ENCODE measurements at places on chromosomes 5 and 9.

DNA sequence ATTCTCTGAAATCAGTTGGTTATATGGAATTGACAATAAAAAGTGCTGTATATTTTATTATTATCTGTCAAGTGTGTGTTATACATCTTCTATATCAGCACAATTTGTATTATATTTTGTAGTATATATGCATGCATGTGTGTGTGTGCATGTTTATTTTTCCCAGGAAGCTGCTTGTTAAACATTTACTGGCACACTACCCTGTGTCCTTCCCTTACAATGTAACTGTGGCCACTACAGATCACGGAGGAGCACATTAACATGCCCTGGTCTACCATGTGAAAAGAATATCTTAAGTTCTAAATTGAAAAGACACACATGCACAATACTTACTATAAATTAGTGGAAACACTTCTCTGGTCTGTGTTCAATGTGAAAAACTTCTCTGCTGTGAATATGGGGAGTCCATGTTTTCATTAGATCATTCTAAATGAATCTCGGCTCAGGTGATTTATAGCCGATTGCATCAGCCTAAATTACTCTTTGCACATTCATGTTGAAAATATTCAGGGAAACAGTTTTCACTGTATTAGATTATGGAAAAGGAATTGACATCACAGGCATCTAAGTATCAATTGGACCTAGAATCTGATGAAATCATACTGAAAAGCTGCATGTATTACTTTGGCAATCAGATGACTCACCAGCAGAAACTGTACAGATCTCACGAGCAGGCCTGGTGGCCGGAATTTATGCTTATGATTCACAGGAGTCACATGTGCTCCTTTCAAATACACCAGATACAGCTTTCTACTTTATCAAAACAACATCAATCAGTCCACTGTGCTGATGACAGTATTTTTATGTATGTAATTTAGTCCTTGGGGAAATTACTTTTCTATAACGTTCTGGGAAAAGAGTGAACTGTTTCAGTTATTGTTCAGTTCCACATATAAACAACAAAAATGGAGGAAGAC is 39.4 kb downstream of the LURAP1L start:
- DNase-seq = no peak

DNA sequence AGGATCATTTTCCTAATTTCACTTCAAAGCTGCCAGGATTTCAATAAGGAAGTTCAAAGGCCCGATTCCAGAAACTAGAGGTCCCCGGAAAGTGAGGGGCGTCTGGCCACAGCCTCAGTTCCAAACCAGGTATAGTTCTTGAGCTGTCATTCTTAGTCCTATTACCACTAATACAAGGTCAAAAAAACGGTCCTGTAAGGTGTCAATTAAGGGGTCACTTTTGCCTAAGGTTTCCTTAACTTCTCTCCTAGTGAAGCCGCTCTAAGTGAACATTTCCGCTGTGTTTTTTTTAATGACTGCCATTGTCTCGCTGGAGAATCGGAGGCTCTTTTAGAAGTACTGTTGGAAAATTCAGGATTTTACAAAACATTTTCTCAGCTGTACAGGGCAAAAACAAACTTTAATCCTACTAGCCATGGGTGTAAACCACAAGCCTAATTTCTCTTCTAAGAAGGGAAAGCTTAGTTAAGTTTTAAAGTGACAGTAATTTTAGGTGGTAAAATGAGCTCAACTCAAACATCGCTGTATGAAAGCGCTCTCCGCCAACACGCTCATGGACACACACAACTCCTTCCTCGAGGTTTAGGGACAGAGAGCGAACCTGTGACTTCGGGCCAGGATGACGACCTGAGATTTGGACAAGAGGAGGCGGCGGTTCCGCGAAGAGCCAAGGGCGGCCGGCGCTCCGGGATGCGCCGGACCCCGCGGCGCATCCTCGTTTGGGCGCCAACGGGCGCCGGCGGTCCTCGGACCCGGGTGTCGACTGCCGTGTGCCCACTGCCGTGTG is 76.7 kb upstream of the IFNE start:
- DNase-seq = peak; percentile 18

GRCh38 chr5:38883842-38884241 is 38.0 kb downstream of the OSMR start:
- DNase-seq = no peak

GRCh38 chr5:132235340-132235739 is 7.7 kb upstream of the P4HA2 start:
- no peak for DNase-seq

DNA sequence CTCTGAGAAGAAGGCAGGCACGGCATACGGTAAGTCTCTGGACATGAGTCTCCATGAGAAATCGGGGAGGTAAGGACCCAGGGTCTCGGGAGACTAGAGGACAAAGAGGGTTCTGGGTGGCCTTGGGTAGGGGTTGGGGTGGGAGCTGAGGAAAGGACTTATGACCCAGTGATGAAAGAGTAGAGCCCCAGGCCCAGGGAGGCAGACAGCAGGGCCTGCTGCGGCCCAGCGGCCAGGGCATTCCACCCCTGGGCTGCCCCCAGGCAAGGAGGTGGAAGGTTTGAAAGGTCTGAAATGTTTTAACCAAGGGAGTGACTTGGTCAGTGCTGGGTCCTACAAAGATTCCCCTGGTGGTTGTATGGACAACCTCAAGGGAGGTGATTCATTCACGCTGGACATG is 89.1 kb downstream of the CRB2 start:
- no peak for DNase-seq

DNA sequence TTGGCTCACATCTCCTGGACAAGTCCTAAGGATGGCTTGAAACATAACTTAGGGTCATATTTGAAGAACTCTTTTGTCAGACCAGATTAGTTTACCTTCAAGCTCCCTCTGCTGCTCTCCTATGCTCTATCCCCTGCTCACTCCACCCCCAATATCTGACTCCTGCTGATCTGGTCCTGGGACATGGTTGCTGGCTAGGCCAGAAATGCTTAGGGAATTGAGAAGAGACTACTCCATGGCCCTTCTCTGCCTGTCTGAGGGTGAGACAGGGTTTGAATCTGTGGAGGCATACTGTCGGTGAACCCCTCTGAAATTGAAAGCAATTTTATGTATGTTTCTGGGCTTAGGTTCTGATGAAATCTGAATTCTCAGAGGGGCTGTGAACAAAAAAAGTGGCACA is 3.3 kb downstream of the OTULIN start:
- no peak for DNase-seq

DNA sequence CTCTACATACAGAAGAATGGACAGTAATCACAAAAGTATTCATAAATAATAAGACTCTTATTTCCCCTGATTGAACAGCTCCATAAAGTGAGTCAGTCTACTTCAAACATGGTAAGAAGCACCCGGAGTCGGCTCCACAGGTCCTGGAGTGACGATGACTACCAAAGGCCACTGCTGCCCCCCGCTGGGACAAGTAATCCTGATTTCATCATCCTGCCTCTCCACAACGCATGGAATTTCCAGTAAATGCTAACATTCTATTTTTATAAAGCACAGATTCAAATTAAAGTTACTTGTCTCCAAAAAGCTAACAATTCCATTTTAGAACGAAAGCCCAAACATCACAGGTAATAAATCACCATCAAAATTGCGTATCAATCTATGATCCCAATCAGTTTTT is 16.2 kb downstream of the ATPSCKMT start:
- no peak for DNase-seq

GRCh38 chr5:96114736-96115135 is 153.1 kb upstream of the ELL2 start:
- no peak for DNase-seq

- no peak for DNase-seq
Measured at GRCh38 chr9:74036549-74037231, 460.4 kb upstream of the RORB start.

- no peak for DNase-seq
Measured at GRCh38 chr9:121261755-121262154, 6.2 kb upstream of the GSN start.

DNA sequence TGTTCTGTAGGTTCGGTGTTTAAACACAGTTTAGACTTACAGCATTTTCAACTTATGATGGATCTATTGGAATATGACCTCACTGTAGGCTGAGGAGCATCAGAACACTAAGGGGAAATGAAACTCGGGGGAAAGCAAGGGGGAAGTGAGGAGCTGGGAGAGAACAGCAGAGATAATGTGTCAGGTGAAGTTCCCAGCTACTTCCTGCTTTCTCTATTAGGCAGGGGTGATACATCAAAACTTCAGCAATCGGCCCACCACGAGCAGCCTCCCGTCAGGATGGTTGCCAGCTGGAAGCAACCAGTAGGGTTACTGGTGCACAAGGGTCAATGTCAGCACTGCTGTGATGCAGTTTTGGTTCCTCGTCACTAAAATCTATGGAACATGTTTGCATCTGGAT is 34.3 kb downstream of the FAT2 start:
- no peak for DNase-seq

- no peak for DNase-seq
Measured at GRCh38 chr9:102514541-102514940, 480.6 kb upstream of the CYLC2 start.

GRCh38 chr9:297104-297972 is 82.7 kb downstream of the DOCK8 start:
- DNase-seq = no peak

GRCh38 chr9:34242830-34243229 is 64.0 kb downstream of the UBAP1 start:
- DNase-seq = no peak

- no peak for DNase-seq
Measured at GRCh38 chr5:138606378-138607064, 31.3 kb upstream of the HSPA9 start.

DNA sequence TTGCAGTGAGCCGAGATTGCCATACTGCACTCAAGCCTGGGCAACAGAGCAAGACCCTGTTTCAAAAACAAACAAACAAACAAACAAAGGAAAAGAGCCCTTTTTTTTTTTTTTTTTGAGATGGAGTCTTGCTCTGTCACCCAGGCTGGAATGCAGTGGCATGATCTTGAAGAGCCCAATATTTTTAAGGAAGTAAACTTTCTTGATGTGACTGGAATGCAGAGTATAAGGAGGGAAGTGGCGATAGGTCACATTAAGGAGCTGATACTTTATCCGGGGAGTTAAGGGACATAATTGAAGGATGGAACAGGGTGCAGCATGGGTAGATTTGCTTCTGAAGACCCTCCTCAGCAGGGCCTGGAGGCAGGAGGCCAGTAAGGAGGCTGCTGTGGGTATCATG is 13.0 kb downstream of the NAIF1 start:
- DNase-seq = no peak

- no peak for DNase-seq
Measured at GRCh38 chr9:6355728-6356127, 27.6 kb downstream of the TPD52L3 start.

GRCh38 chr9:127523312-127523851 is 72.1 kb downstream of the LRSAM1 start:
- peak; percentile 39 for DNase-seq

GRCh38 chr5:82766206-82766605 is 311.0 kb downstream of the TMEM167A start:
- no peak for DNase-seq

DNA sequence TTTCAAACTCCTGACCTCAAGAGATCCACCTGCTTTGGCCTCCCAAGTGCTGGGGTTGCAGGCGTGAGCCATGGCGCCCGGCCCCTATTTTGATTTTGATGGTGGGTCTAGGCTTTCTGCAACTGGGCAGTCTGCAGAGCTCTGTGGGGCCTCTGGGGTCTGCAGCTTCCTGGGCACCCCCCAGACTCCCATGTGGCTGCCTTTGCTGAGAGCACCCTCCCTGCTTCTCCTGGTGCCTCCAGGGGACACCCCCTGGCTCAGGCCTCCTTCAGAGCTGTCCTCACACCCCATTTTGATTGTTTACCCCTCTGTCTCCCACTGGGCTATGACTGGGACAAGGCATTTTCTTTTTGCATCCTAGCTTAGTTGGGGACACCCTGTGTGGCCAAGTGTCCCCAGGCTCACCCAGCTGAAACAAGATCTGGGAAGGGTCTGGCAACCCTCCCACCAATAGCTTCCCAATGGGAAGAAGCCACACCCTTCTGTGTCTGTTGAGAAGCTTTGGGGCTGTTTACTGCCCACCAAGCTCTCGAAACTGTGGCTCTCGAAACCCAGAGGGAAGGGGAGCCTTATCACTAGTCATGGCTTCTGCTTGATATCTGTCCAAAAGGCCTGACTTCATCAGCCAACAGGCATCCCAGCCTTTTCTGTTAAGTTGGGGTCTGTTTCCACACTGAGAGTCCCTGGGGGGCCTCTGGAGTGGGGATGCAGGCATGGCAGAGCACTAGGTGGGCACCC is 204.4 kb upstream of the IER5L start:
- no peak for DNase-seq

DNA sequence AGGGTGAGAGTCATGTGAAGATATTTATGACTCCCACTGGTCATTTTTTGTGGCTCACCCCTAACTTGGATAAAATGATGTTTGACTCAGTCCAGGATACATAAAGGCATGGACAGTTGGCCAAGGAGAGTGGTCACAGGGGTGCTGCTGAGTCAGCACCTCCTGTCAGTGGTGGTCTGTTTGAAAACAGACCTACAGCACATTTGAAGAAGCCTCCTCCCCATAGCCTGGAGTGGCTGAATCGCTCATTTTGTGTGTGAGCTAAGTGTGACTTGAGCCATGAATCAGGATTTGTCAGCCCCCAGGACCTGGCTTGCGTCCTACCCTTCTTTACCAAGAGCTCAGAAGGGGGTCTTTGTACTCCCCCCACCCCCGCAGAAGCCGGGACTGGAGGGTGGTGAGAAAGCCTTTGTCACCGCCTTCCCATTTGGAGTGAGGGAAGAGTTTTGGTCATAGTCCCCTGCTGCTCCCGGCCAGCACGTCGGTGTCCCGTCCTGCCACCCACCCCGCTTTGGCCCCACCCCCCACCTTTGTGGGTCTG is 35.6 kb downstream of the TRIO start:
- DNase-seq = no peak

DNA sequence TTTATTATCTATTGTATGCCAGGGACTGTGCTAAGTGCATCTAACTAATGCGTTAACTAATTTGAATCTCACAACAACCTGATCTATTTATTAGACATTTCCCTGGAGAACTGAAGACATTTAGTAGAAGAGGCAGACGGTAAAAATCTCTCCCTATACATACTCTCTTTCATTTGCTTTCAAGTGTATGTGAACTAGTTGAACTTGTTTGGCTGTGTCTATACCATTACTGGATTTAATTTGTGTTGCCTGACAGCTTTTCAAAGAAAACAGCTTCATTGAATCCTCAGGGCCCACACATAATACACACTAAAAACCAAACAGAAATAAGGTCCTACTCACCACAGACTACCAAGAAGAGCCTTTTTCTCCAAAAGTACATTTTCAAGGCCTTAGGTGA is 133.6 kb upstream of the NR3C1 start:
- no peak for DNase-seq

- no peak for DNase-seq
Measured at GRCh38 chr9:38042626-38043357, 26.2 kb downstream of the SHB start.

DNA sequence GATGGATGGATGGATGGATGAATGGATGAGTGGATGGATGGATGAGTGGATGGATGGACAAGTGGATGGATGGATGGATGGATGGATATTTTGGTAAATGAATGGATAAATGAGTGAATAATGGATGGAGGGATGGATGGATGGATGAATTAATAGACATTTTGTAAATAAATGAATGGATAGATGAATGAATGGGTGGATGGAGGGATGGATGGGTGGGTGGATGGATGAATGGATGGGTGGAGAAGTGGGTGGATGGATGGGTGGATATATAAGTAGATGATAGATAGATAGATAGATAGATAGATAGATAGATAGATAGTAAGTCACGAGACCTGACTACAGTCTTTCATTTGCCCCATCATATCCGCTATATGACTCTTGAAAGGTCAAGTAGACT is 82.7 kb upstream of the OLFM1 start:
- no peak for DNase-seq
